ENCODE measurements at places on chromosomes 16 and 17.

GRCh38 chr16:10385725-10386516, at the start of gene ATF7IP2:
Gene ATF7IP2, plus strand, starts transcription at chr16:10386061. Its CDS starts 44,560 bp downstream, at chr16:10430621.
- DNase-seq, result peak; percentile 45

DNA sequence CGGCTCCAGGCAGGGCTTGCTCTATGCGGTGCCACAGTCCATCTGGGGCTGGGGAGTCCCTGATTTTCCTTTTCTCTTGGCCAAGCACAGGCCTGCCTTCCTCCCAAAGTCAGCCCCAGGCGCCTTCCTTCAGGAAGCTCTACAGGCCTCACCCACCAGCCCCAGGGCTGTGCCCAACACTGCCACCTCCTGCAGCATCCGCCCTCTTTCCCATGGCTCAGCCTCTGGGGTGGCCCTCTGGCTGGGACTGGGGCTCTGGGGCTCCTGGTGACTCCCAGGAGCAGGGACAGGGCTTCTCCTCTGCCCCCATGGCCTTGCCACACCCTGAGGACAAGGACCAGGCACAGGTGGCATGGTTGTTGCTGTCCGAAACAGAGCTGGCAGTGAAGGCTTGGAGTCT, 817 bp downstream of the ITGB4 start:
- DNase-seq, result no peak

DNA sequence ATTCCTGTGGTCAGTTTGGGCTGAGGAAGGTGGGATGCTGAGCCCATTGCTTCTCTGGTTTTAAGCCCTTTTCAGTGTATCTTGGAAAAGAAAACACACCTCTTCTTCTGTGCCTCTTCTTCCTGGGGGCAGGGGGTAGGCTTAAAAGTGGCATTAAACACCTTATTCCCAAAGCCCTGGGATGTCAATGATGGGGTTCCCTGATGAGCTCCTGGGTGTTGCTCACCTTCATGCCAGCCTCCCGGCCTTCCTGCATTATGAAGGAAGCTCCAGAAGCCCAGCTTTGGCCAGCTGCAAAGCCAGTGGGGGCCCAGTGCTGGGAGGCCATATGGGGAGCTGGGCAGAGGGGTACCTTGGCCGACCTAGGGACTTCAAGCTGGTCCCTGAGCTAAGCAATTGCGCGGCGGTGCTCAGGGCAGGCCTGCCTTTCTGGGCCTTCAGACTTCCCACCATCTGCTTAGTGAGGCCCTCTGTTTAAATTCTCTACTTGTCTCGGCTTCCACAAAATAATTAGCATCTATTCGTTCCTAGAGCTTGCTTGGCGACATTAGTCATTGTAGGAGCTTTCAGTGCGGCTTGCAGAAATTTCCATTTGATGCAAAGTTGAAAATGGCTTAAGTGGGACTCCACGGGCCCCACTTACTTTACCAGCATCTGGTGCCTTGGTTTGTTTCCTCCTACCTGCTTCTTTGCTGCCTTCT, 121.7 kb upstream of the NLRP1 start:
- DNase-seq, result no peak

DNA sequence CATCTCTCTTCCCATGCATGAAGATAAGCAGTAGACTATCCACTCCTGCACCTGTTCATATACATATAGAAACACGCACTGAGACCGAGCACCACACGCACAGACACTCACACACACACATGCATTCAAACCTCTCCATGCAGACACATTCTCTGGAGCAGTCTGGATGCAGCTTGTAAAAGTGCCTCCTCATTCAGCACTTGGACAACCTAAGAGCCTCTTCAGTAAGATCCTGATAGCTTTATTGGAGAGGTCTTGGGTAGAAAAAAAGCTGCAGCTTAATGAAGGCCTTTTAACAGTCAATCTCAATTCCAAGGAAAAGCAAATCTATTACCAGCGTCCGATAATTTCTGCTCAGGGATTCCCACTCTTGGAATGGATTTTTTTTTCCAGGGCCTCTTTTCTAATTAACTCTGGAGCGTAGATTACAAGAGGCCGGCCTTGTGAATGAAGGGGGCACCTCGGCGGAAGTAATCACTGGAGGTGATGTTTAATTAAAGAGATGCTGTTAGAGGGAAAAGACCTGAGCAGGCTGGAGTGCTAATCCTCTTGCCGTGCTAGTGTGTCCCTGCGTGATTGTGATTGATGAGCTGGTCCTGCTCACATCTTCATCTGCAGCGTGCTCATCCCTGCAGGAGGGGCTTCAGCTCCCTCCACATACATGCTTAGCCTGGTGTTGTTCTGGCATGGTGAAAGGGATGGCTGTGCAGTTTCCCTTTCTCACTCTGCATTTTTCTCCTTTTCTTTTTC, 155.1 kb downstream of the RBFOX1 start:
- no peak for DNase-seq

- DNase-seq, result no peak
Measured at GRCh38 chr17:55705847-55706246, 16.8 kb downstream of the TMEM100 start.

GRCh38 chr17:21037117-21037803, 5.6 kb downstream of the USP22 start:
- no peak for DNase-seq

DNA sequence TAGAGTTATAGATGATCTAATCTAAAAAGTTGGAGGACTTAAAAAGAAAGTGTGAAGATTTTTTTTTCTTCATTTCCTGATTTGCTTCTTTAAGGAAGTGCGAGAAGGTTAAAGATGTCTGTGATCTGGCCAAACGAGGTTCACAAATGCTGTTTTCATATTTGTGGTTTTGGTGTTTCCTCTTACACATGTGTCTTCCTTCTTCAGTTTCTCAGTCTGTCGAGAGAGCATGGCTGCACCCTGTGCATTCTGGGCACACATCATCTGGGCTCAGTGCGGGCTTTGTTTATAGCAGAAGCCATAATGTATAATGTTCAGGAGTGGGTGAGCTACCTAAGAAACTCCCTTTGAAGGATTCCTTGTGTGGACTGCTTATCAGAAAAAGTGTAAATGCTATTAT, 260.4 kb upstream of the TBX2 start:
- DNase-seq, result no peak

GRCh38 chr16:23330161-23330560, 28.1 kb downstream of the SCNN1B start:
- no peak for DNase-seq

DNA sequence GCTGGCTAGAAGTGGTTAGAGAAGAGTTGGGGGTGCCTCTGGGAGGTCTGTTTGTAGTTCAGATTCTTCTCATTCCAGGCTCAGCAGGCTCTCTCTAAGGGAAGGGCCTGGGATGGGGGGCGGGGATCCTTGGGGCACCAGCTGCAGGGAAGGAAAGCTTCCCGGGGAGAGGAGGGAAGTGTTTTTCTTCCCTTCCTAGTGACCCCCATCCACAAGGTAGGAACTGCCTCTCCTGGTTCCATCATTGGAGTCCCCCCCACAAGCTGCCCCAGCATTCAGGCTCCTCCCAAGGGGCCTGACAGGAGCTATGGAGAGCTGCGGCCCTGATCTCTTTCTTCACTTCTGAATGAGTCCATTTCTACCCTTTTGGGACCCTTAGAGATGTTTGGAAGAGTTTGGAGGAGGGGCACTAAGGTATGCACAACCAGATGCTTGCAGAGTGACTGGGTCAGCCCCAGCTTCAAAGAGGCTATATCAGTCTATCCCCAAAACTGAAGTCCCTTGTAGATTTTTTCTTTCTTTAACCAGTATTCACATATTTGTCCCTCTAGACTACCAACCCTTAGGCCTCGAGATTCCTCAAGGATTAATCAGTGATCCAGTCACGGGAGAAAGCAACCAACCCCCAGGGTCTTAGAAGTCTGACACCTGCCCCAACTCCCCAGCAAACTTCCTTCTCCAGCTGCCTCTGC, 13.9 kb upstream of the FZD2 start:
- no peak for DNase-seq

DNA sequence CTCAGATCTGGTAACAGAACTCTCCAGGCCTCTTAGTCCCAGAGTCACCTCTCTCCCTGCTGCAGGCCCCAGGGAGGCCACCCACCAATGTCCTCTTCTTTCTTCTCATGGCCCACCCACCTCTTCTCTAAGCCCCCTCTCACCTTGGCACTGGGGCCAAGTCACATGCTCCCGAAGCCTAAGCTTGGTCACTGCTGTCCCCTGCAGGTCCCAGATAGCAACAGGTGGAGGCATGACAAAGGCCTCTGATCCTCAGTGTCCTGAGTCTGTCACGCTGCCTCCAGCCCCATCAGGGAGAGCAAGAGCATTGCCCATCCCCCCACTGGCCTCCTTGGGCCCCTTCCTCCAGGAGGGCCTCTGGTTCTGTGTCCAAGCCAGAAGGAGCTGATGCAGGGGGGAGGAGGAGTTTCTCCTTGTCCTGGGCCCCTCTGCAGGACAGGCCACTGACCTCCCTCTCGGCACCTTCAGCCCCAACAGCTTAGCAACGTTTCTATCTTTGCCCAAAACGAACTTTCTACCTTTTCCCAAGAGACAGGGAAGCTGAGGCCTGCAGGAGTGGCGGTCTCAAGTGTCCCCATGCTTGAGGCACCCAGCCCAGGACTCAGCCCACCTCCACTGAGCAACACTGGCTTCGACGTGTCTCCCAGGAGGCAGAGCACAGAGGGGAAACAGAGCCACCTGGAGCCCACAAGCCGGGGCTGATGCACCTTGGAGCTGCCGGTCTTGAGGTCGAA, 8.6 kb downstream of the P2RX1 start:
- DNase-seq, result no peak

GRCh38 chr16:27464626-27465482, 62.9 kb downstream of the IL21R start:
- no peak for DNase-seq

- no peak for DNase-seq
Measured at GRCh38 chr16:53945996-53946395, 242.0 kb downstream of the FTO start.

DNA sequence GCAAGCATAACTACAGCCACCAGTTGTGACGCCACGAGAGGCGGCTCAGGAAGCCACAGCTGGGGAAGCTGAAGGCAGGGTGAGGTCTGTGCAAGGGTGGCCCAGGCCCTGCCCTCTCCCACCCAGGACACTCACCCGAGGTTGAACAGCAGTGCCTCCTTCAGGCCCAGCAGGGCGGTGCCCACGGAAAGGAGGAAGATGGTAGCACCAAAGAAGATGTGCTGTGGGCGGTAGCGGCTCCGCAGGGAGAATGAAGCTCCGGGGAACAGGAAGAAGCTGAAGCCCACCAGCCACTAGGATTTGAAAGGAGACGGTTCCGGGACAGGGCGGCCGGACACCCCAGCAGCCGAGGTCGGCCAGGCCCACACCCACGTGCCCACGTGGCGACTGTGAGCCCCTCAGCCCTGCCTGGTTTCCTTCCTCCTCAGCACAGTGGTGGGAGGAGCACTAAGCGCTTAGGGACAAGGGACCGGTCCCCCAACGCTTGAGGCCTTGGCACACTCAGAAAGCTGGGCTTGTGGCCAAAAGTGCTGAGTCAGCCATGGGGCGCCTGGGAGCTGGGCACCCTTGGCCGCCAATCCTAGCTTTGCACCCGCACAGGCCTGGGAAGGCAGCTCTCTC, 11.0 kb downstream of the CYB561 start:
- DNase-seq, result no peak

DNA sequence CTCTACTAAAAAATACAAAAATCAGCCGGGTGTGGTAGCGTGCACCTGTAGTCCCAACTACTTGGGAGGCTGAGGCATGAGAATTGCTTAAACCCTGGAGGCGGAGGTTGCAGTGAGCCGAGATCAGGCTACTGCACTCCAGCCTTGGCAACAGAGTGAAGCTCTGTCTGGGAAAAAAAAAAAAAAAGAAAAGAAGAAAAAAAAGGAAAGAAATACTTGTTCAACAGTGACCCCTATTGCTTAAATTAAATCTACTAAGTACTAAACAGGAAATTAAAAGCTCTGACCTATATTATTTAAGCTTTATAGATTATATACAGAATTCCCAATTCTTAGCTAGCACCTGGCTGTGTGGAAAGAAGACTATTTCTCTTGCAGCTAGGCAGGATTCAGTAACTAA, 48.9 kb downstream of the FBXL20 start:
- DNase-seq, result no peak

- DNase-seq, result no peak
Measured at GRCh38 chr17:48457080-48457836, 27.2 kb upstream of the SKAP1 start.

DNA sequence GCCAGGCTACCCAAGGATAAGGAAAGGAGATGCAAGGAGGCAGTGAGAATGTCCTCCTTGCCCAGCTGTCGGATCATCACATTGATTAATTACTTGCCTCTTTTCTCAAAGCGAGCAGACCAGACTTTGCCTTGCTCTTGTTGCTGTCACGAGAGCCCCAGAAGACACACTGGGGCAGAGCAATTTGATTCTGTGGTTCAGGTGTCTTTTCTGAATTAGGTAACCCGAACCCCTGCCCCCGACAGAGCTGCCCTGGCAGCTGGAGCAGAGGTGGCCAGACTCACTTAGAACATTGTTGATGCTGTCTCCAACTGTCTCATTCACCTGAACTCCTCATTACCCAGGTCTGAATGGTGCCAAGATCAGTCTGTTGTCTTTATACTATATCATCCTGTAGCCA, 34.3 kb downstream of the VAT1L start:
- no peak for DNase-seq

DNA sequence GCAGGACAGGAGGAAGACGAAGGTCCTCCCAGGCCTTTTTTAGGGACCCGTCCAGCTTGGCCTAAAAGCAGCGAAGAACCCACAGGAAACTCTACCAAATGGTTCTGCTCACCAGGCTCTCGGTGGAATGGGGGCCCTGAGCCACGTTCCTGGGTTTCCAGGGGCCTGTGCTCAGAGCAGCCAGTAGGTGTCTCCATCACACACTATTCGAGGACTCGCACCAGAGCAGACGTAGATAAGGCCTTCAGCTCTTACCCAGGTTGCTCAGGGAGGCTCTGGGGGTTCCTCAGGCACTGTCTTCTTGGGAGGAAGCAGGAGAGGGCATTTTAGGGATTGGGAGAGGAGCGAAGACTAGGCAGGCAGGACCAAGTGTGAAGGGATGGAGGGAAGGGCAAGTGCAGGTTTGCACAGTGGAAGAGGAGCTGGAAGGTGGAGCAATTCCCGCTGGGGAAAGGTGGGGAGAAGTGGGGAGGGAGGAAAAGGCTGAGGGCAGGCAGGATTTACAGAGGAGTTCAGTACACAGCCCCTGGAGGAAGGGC, 157.1 kb downstream of the RGS9 start:
- DNase-seq, result no peak

GRCh38 chr17:46785696-46786095, 32.8 kb downstream of the WNT3 start:
- DNase-seq, result no peak

GRCh38 chr16:31064882-31065461, 9.1 kb downstream of the ZNF668 start:
- DNase-seq, result no peak

GRCh38 chr16:75208861-75209505, 2.0 kb upstream of the CTRB2 start:
- no peak for DNase-seq

- DNase-seq, result no peak
Measured at GRCh38 chr16:11852092-11852809, 909 bp upstream of the RSL1D1 start.

GRCh38 chr17:61475726-61476125, 23.5 kb downstream of the TBX4 start:
- no peak for DNase-seq

- no peak for DNase-seq
Measured at GRCh38 chr17:47942568-47942967, 1.2 kb downstream of the PNPO start.

- DNase-seq, result no peak
Measured at GRCh38 chr16:309476-309875, 26.5 kb downstream of the PDIA2 start.

Data from esophagus squamous epithelium (tissue), 5 donors.